ENCODE measurements at places on chromosomes 6 and 20.

- no peak for DNase-seq
Observed at GRCh38 chr6:98574984-98575383, 259.4 kb upstream of the POU3F2 start.

GRCh38 chr20:51738877-51739447, 29.2 kb downstream of the ATP9A start:
- no peak for DNase-seq

DNA sequence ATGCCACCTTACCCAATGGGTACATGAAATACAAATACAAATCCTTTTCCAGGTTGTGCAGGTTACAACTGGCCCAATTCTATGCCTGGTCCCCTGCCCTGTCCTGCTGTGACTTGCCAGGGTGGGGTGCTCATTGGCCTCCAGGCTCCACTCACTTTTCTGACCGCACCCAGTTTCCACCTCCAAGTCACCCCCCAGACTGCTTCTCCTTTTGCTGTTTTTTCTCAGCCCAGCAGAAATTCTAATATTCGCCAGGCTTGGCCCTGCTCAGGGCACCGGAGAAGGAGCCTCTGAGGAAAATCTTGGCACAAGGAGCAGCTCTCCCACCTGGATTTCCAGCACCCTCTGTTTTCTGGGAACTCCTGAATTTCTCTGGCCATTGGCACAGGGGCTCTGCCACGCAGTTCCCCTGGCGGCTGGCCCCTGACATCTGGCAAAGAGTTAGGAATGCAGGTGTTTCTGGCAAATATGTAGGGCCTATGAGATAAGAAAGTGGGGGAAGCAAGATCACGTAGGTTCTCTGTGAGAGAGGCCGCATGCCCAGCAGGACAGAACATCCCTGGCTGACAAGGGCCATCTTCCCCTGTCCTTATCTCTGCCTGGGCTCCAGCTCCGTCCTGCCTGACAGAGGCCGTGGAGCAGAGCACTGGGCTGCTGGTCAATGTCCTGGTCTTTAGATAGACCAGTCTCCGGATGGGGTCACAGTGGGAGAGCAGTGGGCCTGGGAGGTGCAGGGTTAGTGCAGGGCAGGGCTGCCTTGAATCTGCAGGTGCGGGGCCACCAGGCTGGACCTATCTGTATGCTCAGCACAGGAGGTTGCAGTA, 2.9 kb upstream of the RAET1E start:
- no peak for DNase-seq

DNA sequence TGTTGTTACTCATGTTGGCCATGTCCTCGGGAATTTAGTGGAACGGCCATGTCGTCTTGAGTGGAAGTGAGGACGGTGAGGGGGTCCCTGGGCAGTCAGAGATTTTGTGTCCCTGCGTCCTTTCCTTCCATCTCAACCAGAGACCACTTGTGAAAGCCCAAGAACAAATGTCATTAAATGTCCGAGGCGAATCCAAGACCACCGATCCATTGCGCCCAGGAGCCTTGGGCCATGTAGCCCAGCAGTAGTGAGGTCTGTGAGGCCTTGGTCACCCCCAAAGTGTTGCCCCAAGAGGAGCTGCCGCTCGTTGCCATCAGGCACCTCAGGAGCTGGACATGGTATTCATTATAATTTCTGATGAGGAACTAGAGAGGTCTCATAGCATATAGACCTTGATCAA, 17.4 kb upstream of the MICB start:
- no peak for DNase-seq

- no peak for DNase-seq
Observed at GRCh38 chr6:22024973-22025467, 271.8 kb downstream of the PRL start.

DNA sequence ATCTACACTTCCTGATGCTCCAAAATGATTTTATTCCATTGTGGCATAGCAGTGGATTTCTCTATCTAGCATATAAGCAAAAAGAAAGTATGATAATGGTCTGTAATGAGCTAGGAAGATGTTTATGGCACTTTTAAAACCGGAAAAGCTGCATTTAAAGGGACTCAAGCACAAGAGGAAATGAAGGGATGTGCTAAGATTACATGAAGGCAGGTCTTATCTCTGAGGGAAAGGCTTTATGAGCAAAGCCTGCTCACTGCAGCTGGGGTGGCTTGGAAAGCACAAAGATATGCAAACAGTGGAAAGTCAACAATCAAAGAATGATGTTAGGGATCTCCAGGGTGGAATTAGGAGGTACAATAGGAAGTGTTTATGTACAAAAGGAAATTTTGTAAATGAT, 138.2 kb downstream of the TENT5A start:
- DNase-seq: peak; percentile 88

DNA sequence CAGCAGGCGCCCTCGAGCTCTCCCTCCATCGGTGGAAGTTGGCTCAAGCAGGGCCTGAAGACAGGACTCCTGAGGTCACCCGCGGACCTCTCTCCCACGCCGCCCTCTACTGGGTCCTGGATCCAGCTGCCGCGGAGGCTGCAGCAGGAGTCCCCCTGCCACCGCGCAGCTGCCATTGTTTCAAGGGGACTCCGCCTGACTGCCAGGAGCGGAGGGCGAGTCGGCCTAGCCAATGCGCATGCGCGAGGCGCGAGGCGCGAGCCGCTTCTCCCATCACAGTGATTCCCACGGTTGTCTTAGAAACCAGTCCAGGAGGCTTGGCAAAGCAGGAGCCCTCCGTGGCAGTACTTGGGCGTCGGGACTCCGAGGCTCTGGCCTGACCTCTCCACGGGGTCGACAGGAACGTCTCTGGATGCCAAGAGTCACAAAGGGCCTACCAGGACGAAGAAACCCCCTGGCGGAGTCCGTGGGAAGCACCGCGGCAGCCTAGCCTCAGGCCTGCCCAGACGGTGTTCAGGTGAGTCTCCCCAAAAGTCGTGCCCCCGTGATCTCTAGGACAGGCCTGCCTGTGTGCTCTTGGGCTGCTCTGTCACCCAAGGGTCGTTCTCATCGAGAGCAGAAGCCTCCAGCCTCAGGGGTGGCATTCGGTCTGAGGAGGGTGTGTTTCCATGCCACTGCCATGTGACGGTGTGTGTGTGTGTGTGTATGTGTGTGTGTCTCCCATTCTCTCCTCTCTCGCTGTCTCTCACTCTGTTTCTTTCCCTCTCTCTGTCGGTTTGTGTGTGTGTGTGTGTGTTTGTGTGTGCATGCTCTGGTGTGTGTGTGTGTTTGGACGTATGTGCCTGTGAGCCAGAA, 290.6 kb upstream of the ZNF337 start:
- DNase-seq: peak; percentile 52

DNA sequence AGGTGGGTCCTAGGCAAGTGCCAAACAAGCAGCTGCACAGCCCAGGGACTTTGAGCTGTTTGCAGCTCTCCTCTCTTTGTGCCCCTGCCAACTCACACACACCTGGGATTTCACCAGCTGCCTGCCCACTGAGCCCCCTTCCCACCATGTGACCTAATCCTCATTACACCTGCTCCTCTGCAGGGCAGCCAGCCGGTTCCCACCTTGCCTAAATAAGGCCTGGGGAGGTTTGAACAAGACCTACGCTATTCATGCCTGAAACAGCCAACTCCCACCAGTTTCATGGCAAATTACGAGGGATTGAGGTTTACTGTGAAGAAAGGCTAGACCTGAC, 92.6 kb upstream of the SOX4 start:
- DNase-seq: peak; percentile 97

- DNase-seq: peak; percentile 5
Observed at GRCh38 chr6:133768656-133769295, 120.1 kb upstream of the TCF21 start.

GRCh38 chr6:6729971-6730370, 141.5 kb downstream of the LY86 start:
- DNase-seq: no peak

DNA sequence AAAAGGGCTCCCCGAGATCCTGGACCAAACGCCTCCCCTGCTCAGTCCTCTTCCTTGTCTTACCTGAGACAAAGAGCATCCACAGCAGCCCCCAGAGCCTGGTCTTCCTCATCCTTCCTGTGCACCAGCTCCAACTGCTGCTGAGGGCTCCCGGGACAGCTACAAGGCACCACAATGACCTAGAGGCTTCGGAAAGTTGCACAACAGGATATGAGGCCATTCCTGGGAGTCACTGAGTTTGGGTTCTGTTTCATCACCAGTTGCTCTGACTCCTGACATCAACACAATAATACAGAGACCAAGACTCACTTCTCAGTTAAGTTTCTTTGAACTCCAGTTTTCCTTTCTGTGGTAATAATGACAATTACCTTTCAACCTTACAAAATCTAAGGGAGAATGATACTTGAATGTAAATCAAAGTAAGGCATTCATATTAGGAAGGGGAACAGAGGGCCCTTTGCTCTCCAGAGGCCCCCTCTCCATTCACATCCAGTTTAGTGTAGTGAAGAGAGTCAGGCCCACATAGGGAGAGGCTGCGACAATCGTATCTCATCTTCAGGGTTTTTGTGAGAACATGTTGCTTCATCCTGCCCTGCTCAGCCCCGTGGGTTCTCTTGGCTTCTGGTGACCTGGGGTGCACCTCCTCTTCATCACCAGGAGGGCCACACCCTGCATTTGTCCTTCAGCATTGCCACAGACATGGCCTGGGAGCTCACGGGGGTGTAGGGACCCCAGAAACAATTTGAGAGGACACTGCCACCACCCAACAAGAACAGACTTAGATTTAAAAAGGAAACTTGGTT, at the start of gene TREM1:
Gene TREM1 (minus strand): TSS at position 139 of the 803 bp plus-strand sequence. CDS start 27 bp downstream, at position 112.
- DNase-seq: peak; percentile 14

DNA sequence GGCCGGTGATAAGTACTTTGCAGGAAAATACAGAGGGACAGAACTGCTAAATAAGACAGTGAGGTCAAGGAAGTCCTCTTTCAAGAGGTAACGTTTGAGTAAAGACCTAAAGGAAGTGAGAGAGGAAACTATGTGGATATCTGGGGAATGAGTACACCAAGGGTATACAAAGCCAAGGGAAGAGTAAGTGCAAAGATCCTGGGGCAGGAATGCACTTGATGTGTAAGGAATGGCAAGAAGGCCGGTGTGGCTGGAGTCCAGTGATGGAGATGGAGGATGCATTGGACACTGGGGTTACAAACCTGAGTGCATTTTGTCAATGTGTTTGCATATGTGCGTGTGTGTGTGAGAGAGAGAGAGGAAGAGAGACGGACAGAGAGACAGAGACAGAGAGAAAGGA, 32.1 kb upstream of the TGM2 start:
- no peak for DNase-seq

- no peak for DNase-seq
Observed at GRCh38 chr20:56606174-56606945, 22.7 kb upstream of the TFAP2C start.

GRCh38 chr20:57600320-57601210, 19.7 kb downstream of the ZBP1 start:
- DNase-seq: no peak

GRCh38 chr20:62258499-62259293, 20.4 kb downstream of the OSBPL2 start:
- no peak for DNase-seq

- no peak for DNase-seq
Observed at GRCh38 chr6:7461416-7461815, 71.8 kb downstream of the RIOK1 start.

- DNase-seq: no peak
Observed at GRCh38 chr6:17032590-17032987, 69.3 kb upstream of the STMND1 start.

DNA sequence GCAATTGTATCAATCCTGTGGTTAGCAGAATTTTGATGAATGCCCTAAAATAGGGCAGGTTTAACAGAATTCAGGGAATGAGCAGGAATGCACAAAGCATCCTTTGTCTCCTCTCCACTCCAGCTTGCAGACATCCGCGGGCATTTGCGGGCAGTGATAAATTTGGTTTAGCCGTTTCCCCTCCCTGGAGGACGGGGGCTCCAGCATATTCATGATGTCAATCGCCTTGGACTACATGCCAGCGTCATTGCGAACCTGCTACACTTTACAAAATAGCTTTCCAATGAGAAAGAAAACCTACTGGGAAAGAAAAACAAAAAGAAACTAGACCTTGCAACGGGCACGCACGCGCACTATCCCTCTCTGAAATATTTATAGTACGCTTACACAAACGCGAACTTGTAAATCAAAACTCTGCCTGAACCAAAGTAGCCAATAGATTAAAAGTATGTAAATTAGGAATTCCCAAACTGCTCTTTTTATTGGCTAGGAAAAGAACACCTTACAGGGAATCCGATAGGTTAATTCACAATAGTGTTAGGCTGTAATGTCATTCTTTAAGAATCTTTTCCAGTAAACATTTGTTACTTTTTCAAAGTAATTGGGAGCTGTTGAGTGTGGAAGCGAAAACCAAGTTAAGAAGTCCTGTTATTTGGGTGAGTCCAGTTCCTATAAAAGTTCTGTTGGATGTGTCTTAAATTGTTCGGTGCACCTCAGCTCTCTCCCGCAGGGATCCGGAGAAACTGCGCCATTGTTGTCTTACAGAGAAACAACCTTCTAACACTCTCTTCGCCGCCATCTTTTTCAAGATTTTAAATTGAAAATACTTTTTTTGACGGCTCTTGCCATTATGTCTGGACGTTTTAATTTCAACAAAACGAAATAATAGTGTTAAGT, 136.7 kb downstream of the HFE start:
- DNase-seq: peak; percentile 96

- DNase-seq: no peak
Observed at GRCh38 chr20:24969186-24970029, 20.3 kb downstream of the CST7 start.

DNA sequence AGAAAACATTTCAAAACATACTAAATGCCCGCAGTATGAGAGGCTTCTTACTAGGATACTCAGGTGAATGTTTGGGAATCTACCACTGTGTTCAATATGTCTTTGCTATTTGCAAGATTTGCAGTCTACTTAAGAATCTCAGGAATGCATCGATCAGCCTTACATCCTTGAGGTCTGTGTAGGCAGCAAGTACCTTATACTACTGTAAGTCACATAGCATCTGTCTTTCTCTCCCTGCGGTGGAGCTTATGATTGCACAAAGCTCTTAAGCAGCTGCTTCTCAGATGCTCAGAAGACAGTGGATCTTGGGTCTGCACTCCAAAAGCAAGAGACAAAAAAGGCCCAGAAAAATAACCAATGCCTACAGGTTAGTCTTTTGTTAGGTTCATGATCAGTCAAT, 21.4 kb downstream of the PCSK2 start:
- no peak for DNase-seq

GRCh38 chr6:111428811-111429210, 54.2 kb downstream of the REV3L start:
- DNase-seq: no peak
